Bronchial epithelial cell (primary cell): ENCODE measurements at places on chromosomes 16 and 17. TPM values are rescaled to one million over a fixed set of nuclear protein-coding genes. Genes with fewer than 3 reads are reported as not detected.

DNA sequence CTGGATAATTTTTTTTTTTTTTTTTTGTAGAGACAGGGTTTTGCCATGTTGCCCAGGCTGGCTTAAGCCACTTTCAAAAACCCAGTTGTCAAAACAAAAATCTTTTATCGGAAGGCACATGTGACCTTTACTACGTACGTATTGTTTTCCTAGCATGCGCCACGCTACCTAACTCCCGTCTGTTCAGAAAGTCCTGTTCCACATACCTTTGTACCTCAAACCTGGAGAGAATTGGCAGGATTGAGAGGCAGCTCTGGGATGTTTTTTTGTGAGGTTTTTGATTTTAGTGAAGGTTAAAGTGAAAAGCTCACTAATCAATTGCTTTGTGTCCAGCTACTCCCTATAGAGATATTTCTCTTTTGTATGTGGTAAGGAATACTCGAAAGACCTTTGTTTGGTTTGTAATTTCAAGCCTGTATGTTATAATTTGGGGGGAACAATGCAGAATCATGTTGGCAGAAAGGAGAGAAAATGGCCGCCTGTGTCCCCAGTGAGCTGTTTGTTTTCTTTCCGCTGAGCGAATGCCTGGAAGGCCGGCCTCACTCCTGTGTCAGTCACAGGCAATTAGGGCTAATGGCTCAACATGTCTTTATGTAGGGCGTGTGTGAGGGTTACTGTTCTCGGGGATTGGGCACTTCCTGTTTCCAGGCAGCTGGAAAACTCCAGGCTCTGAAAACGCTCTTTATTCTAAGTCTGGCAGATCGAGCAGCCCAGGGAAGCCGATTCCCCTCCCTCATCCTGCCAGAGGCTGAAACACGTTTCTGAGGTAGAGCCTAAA is 60.8 kb upstream of the CLEC18A start:
- peak; percentile 21 for DNase-seq

DNA sequence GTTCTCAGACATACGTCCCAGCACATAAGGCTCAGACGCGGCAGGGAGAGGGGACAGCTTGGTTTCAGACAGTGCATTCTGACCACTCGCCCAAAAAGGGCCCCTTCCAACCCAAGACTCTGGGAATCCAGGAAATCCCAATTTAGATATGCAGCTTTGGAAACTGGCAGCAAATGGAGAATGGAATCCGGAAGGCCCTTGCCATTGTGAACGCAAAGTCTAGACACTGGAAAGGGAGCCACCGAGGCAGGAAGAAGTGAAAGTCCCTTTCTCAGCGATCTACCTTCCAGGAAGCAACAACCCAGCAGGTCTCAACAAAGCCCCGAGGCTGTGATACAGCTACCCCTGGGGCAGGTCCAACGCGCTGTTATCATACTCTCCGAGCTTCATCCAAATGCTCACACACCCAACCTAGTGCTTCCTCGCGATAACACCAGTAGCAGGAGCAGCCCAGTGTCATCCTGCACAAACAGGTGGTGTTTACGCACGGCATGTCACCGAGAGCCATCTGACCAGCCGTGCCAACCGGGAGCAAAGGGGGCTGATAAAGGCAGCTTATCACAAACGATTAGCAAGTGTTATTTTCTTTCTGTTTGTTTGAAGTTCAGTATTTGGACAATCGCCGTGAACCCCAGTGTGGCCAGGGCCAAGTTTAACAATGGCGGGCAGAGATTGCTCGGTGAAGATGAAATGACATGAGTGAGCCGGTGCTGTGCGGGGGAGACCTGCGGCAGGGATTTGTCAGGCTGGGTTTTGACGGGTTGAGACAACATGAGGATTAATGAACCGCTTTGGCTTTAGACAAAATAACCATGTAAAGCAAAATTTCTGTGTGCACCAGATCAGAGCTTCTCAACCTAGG is 240.6 kb downstream of the FOXL1 start:
- DNase-seq, result peak; percentile 25

GRCh38 chr16:84380405-84380804 is 12.1 kb downstream of the ATP2C2 start:
- peak; percentile 58 for DNase-seq

DNA sequence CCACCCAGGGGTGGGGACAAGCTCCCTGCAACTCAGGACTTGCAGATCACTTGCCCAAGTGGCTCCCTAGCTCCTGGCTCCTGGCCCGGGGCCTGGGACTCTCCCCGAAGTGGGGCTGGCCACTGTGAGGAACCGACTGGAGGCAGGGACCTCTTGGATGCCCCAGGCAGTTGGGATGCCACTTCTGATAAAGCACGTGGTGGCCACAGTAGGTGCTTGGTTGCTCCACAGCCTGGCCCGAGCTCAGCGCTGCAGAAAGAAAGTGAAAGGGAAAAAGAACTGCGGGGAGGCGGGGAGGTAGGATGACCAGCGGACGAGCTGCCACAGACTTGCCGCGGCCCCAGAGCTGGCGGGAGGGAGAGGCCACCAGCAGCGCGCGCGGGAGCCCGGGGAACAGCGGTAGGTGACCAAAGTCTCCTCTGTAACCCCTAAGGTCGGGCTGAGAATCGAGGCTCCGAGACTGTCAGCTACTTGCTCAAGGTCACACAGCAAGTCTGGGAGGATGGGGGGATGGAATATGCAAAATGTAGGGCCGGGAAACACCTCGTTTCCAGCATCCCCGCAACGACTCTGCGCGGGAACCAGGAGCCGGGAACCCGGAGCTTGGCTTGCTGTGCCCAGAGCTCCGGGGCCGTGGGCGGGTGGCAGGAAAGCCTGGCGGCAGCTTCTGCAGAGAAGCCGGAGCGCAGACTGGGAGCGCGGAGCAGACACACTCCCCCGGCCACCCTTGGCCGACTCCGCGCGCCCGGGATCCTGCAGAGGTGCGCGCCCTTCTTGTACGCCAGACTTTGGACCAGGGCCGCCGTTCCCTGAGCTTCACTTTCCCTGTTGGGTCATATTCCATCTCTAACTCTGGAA is 1.9 kb downstream of the CIITA start:
- peak; percentile 18 for DNase-seq

GRCh38 chr17:40086150-40087044 is 14.0 kb downstream of the NR1D1 start:
- no peak for DNase-seq

DNA sequence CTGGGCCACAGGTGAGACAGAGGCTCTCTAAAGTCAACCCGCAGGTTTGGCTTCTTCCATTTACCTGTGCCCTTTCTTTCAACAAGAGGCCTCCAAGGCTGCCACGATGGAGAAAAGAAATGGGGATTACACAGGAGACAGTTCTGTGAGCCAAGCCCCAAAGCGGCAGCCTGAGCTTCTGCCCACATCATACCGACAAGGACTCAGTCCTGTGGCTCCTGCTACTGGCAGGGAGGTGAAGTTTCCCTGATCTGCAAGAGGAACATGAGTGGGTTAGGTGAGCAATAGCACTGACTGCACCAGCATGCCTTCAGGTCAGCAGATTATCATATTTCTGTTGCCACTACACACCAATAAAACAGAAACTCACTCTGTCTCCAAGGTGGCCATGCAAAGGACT is 800.0 kb downstream of the KCNJ18 start:
- DNase-seq, result no peak

DNA sequence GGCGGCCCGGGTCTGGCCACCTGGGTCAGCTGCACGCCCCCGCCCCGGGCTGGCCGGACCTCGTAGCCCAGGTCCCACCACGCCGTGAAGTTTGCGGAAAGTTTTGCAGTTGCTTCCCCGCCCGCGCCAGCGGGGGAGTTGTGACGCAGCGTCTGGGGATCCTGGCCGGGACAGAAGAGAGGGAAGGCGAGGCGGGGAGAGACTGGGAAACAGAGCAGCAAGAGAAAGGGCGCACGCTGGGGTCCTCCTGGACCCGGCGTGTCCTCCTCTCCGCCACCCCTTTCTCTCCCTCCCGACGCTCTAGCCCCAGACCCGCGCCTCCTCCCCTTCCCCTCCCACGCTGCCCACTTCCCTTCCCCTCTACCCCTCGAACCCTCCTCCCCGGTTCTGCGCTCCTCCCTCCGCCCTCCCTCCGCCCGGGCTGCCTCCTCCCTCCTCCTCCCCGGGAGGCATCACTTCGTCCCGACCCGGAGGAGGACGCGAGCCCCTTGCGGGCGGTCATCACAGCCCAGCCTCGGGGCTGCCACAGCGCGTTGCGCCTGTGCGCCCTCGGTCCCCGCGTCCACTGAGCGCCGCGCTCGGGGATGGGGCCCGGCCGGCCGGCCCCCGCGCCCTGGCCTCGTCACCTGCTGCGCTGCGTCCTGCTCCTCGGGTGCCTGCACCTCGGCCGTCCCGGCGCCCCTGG is at the start of gene MRC2:
TSS of gene MRC2 (plus strand) at position 452 of the 685 bp plus-strand sequence. CDS start at position 585, 133 bp downstream.
- DNase-seq, result peak; percentile 53

DNA sequence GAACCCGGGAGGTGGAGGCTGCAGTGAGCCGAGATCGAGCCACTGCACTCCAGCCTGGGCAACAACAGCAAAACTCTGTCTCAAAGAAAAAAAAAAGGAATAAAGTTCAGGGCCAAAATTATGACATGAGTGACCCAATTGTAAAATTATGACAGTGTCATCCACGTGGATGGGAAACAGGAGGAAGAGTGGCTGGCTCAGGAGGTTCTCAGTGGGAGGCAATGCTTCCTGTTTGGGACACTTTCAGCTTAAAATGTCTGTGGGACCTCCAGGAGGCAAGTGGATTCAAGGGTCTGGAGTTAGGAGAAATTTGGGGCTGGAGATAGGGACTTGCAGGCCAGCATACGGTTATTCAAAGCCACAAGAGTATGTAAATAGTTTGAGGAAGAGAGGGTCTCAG is 8.0 kb upstream of the STX4 start:
- DNase-seq, result no peak

GRCh38 chr16:77169650-77170236 is 21.2 kb upstream of the MON1B start:
- DNase-seq, result peak; percentile 42

GRCh38 chr17:62101515-62101914 is 36.4 kb upstream of the MED13 start:
- no peak for DNase-seq

DNA sequence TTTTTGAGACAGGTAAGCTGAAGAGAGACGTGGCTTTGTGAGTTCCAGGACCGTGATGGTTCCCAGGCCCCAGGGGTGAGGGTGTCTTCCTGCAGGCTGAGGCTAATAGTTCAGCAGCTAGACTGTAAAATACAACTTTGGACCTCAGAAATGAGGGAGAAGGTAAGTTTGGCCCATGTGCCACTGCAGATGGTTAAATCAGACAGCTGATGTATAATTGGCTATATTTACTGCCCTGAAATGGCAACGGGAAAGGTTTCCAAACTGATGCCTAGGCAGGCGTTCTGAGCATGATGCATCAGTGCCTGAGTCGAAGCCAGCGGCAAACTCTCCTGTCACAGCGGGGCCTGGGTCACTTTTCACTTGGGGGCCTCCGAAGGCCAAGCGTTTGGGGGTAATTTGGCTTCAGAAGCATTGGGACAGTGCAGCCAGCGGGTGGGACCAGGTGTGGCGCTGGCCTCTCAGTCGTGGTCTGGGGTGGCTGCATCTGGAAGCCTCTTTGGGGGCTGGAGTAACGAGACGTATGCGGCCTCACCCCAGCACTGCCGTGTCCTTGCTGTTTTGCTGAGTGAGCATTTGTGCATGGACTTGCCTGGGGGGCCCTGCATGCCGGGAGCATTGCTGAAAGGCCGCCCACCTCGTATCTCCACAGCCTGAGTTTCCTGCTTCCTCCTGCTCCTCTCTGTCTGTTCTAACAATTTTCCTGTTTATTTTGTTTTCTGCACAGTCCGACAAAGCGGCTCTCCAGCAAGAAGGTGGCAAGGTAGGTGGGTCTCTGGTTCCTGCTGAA is 31.2 kb upstream of the CAPN15 start:
- no peak for DNase-seq

DNA sequence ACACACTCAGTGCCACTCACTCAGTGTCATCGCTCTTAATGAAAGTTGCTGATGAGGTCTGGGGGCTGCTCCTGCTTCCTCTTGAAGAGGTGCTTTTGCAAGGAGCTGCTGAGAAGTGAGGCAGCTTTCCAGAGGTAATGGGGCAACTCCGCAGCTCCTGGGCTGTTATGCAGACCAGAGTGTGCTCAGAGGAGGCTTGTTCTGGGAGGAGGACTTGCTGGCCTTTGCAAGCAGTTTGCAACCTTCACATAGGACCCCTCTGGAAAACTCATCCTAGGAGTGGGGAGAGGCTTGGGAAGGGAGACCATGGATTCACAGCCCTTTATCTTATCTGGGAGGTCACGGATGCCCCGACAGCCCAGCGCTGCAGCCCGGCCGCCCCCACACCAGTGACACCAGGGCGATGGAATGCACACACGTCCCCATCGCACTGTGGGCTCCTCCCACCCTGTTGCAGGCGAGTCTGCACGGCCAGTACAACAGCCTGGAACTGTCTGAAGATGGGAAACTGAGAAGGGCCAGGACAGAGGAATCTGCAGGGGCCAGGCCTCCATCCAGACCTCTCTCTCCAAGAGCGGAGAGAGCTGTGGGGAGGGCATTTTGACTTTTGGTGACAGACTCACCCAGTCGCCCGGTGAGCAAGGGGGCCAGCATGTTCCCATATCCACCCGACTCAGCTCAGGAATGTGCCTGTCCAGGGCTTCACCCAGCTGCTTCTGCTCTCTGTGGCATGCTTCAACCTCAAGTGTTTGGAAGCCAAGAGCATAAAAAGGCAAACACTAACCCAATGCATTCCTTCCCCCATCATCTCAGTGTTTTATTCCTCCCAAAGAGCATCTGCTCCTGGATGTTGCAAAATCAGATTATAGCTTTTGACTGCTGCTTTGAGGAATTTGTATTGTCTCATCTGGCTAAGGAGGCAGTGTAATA is 78.6 kb upstream of the ZNF469 start:
- DNase-seq, result peak; percentile 49

GRCh38 chr17:78940708-78941107 is 15.5 kb upstream of the TIMP2 start:
- DNase-seq, result no peak

DNA sequence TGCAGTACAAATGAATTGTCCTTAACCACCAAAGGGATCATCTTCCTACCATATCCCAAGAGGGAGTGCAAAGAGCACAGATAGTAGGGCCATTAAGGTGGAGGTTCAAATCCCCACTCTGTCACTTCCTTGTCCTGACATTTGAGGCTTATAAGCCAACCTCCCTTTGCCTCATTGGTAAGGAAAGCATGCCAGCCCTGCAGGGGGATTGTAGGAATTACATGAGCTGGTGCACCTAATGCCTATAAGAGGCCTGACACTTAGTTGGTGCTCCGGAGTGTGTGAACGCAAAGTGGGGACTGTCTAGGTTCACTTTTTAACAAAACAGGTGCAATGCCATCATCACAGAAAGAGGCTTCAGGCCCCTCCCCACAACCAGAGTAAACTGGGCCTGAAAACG is 374.4 kb downstream of the SNX29 start:
- DNase-seq, result no peak

The RAB26 gene
- total RNA-seq, result 0.26 and 0.90 TPM in 2 replicates

The TANC2 gene
- total RNA-seq, result 84.2 and 139 TPM in 2 replicates

The WWP2 gene
- total RNA-seq, result 15.0 and 18.4 TPM in 2 replicates

The CHCT1 gene
- not detected in 2 replicates for total RNA-seq

The MT1G gene
- total RNA-seq, result 0.64 TPM in 1 of 2 replicates, not detected in the other

The MRPL12 gene
- total RNA-seq, result 11.6 and 13.6 TPM in 2 replicates
